ENCODE measurements at places on chromosomes 5 and 9. TPM values are rescaled to one million over a fixed set of nuclear protein-coding genes. Genes with fewer than 3 reads are reported as not detected.

The PTCH1 gene
- 5.4 TPM for polyA plus RNA-seq

- peak; percentile 8 for DNase-seq
Observed at GRCh38 chr5:175282611-175283225, 161.3 kb downstream of the DRD1 start.

The KIF27 gene
- polyA plus RNA-seq = 0.80 TPM

The EFNA5 gene
- polyA plus RNA-seq = 2.2 TPM

GRCh38 chr5:111731638-111732037, 25.4 kb downstream of the NREP start:
- no peak for DNase-seq

DNA sequence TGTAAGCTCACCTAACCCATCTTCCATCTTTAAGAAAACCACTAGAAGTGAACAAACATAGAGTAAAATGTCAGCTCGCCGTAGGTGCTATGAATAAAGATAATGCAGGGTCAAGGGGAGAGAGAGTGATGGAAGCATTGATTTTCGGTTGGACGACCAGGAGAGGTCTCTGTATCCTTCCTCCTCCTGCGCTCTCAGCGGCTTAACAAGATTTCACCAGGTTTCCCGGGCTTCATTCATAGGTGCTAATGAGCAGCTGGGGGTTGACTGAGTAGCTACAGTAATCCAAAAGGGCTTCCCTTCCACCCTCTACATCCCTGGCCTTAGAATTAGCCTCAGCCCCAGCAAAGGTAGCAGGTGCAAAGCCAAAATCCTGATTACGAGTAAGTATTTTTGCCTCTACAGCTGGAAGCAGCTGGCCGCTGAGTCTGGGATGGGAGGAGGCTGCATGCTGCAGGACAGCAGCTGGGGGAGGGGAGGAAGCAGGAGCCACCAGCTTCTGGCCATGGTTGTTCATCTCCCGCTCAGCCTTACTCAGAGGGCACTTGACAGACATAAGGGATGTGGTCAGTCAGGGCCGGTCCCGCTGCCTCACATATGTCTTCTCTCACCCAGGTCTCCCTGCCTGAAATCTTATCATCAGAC, 112.0 kb upstream of the IL12B start:
- no peak for DNase-seq

The ZFR gene
- polyA plus RNA-seq = 15.7 TPM

The RNF224 gene
- polyA plus RNA-seq = 0.61 TPM

GRCh38 chr9:106639873-106640568, 222.9 kb upstream of the ZNF462 start:
- DNase-seq = no peak

GRCh38 chr9:5552301-5552700, 42.0 kb downstream of the PDCD1LG2 start:
- DNase-seq = no peak

DNA sequence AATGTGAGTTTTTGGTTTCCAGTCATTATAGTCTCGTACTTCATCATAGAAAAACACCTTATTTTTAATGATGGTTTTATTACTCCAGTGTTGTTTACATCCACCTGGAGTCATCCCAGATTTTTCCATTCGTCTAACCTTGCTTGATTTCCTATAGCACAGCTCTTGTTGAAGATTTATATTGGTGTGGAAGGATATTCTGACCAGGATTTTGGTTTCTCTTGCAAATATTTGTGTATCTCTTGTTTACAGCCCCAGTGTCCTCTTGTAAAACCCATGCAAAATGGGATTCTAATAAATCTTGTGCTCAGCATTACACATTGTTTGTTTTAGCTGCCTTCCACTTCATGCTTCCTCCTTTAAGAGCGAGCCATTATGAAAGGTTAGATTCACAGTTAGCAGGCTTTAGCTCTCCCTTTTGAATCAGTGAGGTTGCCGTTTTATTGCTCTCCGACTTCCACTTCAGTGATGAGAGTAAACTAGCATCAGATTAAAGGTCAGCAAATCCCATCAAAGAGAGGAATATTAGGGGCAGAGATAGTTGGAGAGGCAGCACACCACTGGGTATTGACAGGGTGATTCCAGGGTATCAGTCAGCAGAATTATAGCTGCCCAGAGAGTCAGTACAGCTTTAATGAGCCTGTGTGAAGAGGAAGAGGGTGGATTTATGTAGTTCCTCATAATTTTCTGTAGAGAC, 157.1 kb downstream of the PBX3 start:
- no peak for DNase-seq

DNA sequence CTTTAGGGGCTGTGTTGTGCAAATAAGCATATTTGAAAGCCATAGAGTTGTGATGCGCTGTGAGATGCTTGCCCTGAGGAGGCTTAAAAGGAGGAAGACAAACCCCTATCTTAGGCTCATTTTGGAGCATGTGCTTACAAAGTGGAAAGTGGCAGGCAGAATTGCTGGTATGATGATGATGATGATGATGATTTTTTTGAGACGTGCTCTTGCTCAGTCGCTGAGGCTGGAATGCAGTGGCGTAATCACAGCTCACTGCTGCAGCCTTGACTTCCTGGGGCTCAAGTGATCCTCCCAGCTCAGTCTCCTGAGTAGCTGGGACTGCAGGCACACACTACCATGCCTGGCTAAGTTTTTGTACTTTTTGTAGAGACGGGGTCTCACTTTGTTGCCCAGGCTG, 1.7 kb downstream of the CNOT8 start:
- no peak for DNase-seq

GRCh38 chr5:39437467-39437866, 12.7 kb upstream of the DAB2 start:
- DNase-seq = no peak

DNA sequence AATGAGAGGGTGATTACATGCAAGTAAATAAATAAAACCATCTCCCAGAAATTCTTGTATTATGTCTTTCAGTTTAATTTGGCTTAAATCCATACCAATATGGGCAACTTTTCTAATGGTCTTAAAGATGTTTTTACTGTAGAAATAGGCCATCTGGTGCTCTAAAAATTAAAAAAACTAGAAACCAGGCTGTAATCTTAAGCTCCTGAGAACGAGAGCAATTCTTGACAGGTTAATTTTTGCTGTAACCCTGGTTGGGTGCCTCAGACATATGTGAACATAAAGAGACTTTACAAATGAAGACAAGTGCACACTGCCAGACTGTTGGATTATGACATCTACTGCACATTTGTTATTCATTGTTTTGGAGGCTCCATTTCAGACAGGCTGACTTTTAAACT, 246.8 kb upstream of the DAB2 start:
- DNase-seq = no peak

- no peak for DNase-seq
Observed at GRCh38 chr5:14241141-14241540, 98.0 kb downstream of the TRIO start.

The HEMGN gene
- not detected for polyA plus RNA-seq

- no peak for DNase-seq
Observed at GRCh38 chr9:95848764-95849163, 26.7 kb upstream of the ERCC6L2 start.

The WDR38 gene
- polyA plus RNA-seq = not detected

The ANKRD34B gene
- not detected for polyA plus RNA-seq

DNA sequence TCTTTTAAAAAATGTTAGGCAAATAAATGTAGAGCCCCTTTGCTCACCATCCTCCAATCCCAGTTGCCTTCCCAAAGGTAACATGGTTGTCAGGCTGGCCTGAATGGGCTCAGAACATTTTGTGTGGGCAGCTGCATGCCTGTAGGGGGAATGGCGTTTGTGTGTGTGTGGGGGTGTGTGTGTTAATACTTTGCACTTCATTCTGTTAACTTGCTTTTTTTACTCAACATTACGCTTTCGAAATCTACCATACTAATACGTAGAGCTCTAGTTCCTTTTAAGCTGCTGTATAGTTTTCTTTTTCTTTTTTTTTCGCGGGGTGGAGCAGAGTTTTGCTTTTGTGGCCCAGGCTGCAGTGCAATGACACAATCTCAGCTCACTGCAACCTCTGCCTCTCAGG, 14.0 kb downstream of the MYOZ3 start:
- DNase-seq = no peak

DNA sequence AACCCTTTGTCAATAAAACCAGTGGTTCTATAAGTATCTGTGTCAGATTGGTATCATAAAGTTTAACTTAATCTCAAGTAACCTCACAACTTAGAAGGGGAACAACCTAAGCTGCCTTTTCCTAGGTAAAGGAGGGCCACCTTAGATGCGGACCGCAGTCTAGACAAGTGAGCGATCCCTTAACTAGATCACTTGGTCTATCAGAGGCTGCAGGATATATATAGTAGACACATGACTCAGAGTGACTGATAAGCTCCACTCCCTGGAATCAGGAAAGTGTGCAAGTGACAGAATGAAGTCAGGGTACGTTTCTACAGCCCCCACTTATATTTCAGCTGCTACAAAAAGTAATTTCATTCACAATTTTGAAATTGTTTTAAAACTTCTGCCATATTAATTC, 7.4 kb downstream of the REEP5 start:
- DNase-seq = no peak

GRCh38 chr5:179732918-179733771, 523 bp downstream of the MAML1 start:
- DNase-seq = peak; percentile 52

The LHX3 gene
- not detected for polyA plus RNA-seq

DNA sequence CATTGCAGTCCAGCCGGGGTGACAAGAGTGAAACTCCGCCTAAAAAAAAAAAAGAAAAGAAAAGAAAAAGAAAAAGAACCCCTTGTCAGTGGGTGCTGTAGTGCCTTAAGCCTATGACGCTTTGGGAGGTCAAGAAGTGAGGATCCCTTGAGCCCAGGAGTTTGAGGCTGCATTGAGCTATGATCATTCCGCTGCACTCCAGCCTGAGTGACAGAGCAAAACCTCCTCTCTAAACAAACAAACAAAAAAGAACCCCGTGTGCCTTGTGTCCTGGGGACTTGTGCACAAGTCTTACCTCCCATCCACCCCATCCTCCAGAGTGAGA, 33.5 kb upstream of the STXBP1 start:
- DNase-seq = no peak

The FGF10 gene
- 3.8 TPM for polyA plus RNA-seq

GRCh38 chr5:156647034-156647451, 203.1 kb upstream of the PPP1R2B start:
- DNase-seq = no peak

DNA sequence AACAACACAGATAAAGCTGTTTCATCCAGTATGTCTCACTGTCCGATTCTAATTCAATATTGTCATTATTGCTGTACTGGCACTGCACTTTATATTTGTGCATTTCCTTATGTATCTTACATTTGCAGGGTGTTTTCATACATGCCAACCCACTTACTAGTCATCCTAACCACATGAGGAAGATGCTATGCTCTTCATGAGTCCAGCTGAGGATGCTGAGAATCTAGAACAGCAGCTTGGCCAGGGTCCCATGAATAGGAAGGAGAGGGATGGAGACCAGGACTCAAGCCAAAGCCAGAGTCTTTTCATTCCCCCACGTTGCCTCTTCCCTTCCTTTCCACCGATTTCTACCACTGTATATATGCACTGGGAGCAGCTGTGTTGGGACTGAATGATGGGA, 292.8 kb upstream of the KLF4 start:
- no peak for DNase-seq

DNA sequence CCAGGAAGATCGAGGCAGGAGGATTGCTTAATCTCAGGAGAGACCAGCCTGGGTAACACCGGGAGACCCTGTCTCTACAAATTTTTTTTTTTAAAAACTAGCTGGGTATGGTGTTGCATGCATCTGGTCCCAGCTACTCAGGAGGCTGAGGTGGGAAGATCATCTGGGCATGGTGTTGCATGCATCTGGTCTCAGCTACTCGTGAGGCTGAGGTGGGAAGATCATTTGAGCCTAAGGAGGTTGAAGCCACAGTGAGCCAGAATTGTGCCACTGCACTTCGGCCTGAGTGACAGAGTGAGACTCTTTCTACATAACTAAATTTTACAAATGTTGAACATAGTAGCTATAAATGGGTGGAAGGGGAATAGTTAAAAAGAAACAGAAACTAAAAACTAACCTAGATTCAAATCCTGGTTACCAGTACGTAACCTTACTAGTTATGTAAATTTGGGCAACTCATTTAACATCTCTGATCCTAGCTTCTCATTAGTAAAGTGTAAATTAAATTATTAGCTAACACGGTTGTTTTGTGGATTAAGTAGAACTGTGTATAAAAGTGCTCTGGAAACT, 41.7 kb downstream of the TMEM161B start:
- DNase-seq = no peak

GRCh38 chr5:168187614-168188013, 103.8 kb upstream of the WWC1 start:
- no peak for DNase-seq
